ENCODE measurements at places on chromosomes 2 and 18.
A peak's percentile ranks its signal among the peaks of the same experiment; 100 is the strongest.

DNA sequence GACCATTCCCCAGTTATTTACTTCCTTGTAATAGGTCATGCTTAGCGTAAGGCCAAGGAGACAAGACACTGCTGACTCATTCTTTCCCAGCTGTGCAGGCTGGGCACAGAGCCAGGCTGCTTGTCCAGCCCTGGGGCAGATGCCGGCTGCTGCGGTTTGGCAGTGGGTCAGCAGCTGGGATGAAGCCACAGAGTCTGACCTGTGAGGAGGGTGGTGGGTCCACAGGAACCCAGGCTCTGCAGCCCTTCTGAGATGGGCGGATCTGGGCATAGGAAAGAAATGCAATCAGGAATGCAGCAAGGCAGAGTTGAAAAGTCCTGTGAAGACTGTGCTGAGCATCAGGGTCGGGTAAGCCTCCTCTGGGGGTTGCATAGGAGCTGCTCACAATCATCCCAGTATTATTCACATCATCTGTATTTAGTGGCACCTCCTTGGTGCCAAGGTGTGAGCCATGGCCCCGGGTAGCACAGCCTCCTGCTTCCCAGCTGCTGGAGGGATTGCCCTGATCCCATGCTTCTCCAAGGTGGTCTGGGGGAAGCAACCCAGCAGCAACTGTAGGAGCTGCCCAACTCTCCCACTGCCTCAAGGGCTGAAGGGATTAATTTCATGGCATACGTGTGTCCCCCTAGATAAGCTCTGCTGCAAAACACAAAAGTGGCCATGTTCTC lies 139.0 kb downstream of the DDX1 start:
- peak; percentile 92 for DNase-seq

- no peak for DNase-seq
Observed at GRCh38 chr18:61470031-61470674, 136.9 kb downstream of the CDH20 start.

DNA sequence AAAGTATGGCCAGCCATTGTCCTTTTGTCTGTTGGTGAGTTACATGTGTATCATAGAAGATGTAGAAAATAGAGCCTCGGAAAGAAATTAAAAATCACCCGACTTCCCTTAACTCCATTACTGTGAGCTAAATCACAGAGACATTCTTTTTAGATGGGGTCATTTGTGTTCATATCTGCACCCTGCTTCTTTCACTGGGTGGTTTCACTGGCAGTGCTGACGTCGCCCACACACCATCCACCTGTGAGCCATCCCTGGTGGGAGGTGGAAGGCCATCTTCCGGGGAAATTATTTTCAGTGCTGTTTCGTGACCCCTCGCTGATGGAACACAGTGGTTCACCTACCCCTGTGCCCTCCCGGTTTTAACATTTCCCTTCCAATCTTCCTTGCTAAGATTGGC lies 21.2 kb downstream of the SH3BP4 start:
- DNase-seq, result no peak

DNA sequence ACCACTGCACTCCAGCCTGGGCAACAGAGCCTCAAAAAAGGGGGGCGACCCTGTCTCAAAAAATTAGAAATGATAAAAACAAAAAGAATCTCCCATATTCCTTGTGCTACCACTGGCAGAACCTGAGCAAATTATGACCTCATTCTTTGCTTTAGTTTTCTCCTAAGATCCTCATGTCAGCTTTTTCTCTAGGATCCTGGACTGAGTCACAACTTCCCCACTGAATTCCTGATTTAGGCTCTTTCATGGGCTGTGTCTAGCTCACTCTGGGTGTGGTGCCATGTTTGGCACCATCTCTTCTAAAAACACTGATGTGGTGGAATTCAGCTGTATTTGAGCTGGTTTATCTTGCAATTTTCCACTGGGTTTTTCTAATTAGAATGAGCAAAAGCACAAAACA lies 37.1 kb downstream of the EXOC6B start:
- DNase-seq, result no peak

DNA sequence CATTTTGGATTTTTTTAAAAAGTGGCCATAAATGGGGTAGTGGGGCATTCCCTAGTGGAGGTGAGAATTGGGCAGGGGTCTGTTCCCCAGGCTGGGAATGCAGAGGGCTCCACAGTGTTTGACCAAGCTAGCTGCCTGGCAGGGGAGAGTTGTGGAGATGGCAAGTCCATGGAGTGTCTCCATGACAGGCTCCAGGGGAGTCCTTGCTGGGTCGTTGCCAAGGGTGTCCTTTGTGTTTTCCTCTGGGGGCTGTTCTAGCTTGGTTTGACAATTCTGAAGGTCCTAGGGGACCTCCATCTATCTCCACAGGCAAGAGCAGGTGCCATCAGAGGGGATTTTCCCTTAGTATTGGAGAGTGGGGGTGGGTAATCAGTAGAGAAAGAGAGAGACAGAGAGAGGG lies 265.3 kb downstream of the DYSF start:
- no peak for DNase-seq

- DNase-seq, result no peak
Observed at GRCh38 chr2:214311031-214311533, 99.8 kb upstream of the VWC2L start.

DNA sequence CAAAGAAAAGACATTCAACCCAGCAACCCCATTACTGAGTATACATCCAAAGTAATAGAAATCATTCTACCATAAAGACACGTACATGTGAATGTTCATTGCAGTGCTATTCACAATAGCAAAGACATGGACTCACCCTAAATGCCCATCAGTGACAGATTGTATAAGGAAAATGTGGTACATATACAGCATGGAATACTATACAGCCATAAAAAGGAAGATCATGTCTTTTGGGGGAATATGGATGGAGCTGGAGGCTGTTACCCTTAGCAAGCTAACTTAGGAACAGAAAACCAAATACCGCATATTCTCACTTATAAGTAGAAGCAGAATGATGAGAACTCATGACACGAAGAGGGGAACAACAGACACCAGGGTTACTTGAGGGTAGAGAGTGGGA lies 145.9 kb downstream of the GULP1 start:
- no peak for DNase-seq

DNA sequence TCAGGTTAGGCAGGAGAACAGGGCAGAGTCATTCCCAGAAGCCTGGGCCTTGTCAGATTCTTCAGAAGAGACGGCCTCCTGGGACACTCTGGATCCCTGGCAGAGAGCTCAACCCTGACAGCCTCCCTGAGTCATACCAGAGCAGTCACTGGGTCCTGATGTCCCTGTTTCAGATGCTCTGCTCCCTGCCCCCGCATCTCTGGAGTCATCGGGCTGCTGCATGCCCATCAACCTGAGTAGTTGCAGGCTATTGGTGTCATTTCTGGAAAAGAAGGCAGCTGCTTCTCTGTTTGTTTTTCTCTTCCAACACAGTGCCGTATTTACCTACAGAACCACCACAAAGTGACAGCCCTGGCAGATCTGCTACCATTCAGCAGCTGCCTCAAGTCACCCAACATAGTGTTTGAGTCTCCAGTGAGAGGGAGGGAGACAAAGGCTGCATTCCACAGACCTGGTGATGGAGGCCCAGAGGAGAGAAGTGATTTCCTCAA lies 145.1 kb downstream of the B3GNT2 start:
- no peak for DNase-seq

- DNase-seq, result no peak
Observed at GRCh38 chr18:37536656-37537055, 28.9 kb downstream of the CELF4 start.

- DNase-seq, result no peak
Observed at GRCh38 chr18:35038881-35039491, 2.2 kb upstream of the MAPRE2 start.

DNA sequence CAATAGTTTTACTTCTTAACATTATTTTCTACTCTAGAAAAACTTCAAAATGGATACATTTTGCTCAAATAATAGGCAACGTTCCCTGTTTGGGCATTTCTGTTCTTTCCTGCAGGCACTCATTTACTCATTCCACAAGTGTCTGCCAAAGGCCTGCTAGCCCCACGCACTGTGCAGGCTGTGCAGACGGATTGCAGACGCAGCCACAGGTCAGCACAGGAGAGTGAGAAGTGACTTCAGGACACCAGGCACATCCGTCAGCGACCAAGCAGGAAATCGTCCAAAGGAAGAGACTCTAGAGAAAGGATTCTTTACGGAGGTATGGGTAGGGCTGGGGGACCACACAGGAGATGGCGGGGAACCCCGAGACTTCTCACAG lies 103.0 kb upstream of the AGAP1 start:
- DNase-seq, result peak; percentile 11

DNA sequence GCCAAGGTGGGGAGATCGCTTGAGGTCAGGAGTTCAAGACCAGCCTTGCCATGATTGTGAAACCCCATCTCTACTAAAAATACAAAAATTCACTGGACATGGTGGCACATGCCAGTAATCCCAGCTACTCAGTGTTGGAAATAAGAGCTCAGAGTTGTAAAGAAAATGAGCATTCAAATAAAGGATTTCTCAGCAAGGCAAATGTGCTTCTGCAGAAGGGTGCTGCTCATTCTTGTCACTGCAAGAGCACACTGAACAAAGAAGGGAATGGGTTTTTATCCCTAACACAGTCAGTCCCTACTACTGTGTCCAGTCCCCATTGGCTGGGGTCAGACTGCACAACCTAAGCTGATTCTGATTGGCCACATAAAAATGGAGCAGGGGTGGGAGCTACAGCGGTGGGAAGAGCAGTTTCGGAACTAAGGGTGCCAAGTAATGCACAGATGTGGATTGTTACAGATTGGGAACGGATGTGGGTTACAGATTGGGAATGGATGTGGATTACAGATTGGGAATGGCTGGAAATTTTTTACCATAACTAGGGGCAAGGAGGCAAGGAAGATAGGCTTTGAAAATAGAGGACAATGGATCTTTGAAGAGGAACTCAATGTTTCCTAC lies 31.1 kb upstream of the TRAPPC8 start:
- no peak for DNase-seq

- DNase-seq, result no peak
Observed at GRCh38 chr18:13054336-13054735, 63.2 kb downstream of the CEP192 start.

DNA sequence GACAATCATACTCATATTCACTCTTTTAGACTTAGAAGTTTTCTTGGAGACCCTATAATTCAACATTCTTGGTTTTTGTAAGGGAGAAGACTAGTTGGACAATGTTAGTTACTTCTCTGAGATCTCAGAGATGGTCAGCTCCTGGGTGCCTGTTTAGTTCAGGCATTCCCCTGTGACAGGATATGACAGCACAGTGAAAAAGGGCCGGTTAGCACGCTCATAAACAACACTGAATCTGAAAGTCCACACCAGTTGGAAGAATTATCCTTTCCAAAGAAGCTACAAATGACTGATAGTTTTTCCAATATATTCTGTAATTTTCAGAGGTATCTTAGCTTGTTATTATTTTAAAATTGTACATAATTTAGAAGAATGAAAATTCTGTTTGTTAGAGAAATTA lies 75.7 kb downstream of the ADAM23 start:
- DNase-seq, result no peak

- peak; percentile 43 for DNase-seq
Observed at GRCh38 chr18:13216092-13216582, 2.4 kb upstream of the LDLRAD4 start.

- no peak for DNase-seq
Observed at GRCh38 chr2:1081451-1082225, 131.0 kb downstream of the SNTG2 start.

GRCh38 chr2:200596774-200597570 lies 11.2 kb downstream of the AOX1 start:
- no peak for DNase-seq

GRCh38 chr2:183359867-183360266 lies 235.6 kb downstream of the NUP35 start:
- DNase-seq, result no peak

GRCh38 chr18:36610258-36610657 lies 218.5 kb downstream of the TPGS2 start:
- no peak for DNase-seq

DNA sequence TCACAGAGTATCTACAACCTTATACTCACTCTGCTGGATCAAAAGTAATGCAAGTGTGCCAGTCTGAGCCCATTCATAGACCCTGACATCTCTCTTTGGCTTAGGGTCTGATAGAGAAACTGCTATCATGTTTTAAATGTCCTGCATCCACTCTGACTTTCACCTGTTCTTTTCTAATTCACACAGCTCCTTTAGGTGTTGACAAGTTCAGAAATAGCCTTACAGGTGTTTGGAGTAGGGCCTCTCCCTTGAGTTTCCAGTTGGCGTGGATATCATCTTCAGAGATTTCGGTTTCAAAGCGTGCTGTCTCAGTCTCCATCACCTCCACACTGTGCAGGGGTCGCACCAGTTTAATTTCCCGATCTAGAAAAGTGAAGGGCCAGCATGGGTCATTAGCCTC lies 150.3 kb downstream of the PLEKHA3 start:
- no peak for DNase-seq

DNA sequence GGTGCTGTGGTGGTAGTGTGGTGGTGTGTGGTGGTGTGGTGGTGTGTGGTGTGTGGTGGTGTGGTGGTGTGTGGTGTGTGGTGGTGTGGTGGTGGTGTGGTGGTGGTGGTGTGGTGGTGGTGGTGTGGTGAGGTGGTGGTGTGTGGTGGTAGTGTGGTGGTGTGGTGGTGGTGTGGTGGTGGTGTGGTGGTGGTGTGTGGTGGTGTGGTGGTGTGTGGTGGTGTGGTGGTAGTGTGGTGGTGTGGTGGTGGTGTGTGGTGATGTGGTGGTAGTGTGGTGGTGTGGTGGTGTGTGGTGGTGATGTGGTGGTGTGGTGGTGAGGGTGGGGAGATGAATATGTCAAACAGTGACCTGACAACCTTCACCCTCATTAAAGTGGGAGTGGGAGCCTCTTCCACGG lies 55.6 kb upstream of the DLGAP1 start:
- no peak for DNase-seq

DNA sequence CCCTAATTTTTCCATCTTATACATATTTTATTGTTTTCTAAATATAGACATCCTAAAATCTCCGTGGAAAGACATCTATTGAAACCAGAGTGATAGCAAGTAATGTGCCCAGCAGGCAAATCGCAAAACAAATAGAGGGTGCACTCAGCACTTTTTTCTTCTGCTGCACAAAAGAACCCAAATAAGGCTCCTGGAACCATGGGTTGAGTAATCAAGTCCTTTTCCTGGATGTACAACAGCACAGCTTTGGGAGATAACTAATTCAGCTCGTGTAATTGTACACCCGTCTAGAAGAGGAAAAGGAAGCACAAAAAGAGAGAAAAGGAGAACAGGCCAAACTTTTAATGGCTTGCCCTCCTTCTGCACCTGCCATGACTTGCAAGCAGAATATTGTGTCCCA lies 126.9 kb upstream of the TLK1 start:
- no peak for DNase-seq

GRCh38 chr2:3427272-3427671 lies 47.8 kb downstream of the TRAPPC12 start:
- no peak for DNase-seq

DNA sequence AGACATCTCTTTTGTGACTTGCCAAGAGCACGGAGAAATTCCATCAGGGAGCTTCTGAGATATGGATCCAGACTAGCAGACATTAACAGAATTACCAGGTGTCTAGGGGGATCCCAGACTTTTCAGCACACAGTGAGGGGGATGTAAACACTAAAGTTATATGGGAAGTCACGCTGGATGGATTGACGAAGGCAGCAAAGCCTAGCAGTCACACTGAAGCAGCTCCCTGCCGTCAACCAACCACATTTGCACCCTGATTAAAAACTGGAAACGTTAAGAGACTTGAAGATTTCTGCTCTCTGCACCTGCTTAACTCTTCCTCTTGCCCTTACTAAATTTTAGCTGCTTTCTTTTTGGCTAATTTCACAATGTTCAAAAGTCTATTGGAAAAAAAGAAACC lies 62.5 kb upstream of the BCL2L11 start:
- DNase-seq, result no peak
